Activated effector memory CD4-positive, alpha-beta T cell treated with Interleukin-2 at 50 U/mL for 16 hours (primary cell): ENCODE measurements at places on chromosomes 13 and 19.

DNA sequence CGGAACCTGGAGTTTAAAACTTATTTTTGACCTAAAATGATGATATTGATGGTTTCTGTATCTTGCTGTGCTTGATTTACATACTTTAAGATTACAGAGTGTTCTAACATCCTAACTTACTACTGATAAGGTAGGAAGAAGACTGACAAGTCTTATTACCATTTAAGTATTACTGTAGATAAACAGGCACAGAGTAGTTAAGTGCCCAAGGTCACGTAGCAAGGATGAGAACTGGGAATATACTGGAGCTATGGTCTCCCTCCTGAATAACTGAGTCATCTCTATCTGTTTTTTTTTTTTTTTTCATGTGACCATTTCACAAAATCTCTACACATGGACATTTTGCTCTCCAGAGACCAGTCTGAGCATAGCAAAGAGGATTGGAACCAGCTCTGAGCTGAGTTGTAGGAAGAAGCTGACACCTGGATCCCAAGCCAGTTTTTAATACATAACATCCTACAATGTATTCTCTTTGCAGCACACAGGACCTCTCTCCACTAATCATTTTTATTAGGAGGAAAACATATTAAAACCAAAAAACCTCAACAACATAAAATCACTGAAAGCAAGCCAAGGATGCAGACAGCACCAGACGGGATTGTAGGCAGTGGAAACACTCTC, 173.5 kb downstream of the DNAJC15 start:
- no peak for DNase-seq

DNA sequence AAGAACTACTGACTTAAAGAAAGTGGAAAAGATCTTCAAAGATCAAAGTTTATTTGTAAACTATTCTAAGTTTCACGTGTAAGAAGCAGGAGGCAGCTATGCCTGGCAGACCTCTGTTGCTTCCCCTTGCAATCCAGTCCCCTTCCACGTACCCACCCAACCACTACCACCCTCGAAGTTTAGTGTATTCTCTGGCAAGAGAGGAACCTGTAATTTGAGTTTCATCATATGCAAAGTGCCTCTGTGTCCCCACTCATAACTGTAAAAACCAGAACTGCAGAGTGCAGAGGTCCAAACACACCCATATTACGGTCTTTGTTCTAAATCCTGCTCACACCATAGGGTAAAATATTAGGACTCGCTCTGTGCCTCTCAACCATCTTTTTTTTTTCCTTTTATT, 75.8 kb upstream of the FRY start:
- DNase-seq: no peak

GRCh38 chr13:59568306-59568705, 595.4 kb downstream of the DIAPH3 start:
- DNase-seq: no peak

- peak; percentile 15 for DNase-seq
Measured at GRCh38 chr13:32426191-32426989, 1.5 kb downstream of the N4BP2L1 start.

GRCh38 chr19:9650345-9650744, 24.6 kb downstream of the ZNF562 start:
- DNase-seq: no peak

DNA sequence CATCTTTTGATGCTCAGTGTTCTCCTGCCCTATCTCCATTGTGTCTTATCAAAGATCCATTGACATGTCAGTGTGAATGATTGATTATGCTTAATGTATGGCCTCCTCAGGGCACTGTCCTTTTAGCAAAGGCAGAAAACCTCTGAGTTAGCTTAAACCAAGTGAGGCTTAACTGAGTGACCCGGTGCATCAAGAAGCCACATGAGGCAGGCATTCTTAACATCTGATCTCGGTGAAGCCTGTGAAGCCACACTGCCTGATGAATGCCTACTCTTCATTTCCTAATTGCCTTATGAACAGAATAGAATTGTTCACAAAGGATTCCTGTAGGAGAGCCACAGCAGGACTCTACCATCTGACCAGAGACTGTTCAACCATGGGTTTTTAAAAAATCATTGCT, 168.1 kb upstream of the SOX21 start:
- no peak for DNase-seq

GRCh38 chr13:114319441-114319913, 5.2 kb downstream of the CHAMP1 start:
- DNase-seq: no peak

- no peak for DNase-seq
Measured at GRCh38 chr13:86569119-86569518, 769.9 kb upstream of the SLITRK6 start.

DNA sequence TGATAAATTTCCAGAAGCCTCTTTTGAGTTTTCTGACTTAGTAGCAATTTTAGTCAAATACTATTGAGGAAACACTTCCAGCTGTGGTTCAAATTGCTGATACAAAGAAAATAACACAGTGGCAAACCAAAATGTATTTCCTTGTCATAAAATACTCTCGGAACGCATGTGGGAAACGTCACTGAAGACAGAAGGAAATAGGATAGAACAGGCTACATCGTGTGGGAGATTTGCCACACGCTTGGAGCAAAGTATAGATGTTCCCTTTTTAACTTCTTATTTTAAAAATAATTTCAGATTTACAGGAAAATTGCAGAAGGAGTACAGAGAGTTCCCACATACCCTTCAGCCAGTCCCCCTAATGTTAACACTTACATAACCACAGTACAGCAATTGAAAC, 88.8 kb downstream of the ING1 start:
- no peak for DNase-seq

DNA sequence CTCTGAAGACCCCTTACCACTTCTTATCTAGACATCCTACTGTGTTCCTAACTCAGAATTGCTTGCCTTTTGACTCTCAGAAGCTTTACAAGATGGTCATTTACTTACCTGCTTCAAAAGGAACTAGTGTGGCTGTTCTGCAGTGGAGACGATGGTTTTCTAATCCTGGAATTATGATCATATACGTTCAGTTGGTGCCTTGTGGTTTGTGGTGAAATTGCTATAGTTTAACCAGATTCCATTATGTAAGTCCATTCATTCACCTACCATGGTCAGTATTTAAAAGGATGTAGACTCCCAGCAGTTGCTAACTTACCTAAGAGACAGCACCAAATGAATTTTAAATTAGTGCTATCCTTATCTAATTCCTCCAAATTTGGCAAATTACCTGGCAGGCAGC, 210.9 kb downstream of the SHISA2 start:
- no peak for DNase-seq

DNA sequence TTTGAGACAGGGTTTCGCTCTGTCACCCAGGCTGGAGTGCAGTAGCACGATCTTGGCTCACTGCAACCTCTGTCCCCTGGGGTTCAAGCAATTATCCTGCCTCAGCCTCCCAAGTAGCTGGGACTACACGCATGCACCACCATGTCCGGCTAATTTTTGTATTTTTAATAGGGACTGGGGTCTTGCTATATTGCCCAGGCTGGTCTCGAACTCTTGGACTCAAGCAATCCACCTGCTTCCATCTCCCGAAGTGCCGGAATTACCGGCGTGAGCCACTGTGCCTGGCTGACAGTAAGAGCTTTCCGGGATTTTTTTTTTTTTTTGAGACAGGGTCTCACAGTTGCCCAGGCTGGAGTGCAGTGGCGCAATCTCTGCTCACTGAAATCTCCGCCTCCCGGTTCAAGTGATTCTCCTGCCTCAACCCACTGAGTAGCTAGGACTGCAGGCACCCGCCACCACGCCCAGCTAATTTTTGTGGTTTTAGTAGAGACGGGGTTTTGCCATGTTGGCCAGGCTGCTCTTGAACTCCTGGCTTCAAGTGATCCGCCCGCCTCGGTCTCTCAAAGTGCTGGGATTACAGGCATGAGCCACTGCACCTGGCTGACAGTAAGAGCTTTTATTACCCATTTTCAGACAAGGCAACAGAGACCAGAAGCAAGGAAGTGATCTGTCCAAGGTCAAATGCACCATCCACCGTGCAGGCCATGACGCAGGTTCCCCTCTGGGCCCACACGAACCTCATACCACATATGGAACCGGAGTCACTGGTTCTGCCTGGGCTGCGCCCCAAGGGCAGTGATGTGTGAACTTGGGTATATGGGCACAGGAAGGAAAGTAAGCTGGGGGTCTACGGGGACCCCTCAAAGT, 21.0 kb downstream of the RFX1 start:
- no peak for DNase-seq

DNA sequence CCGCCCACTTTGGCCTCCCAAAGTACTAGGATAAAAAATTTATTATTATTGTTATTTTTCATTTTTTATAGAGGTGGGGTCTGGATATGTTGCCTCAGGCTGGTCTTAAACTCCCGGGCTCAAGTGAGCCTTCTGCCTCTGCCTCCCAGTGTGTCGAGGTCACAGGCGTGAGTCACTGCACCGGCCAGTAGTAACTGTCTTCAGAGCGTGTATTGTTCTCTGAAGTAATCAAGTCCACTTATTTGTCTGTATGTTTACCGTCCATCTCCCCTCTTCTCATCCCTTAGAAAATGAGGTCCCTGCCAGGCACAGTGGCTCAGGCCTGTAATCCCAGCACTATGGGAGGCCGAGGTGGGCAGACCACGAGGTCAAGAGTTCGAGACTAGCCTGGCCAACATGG, 18.2 kb upstream of the SULT2B1 start:
- no peak for DNase-seq

DNA sequence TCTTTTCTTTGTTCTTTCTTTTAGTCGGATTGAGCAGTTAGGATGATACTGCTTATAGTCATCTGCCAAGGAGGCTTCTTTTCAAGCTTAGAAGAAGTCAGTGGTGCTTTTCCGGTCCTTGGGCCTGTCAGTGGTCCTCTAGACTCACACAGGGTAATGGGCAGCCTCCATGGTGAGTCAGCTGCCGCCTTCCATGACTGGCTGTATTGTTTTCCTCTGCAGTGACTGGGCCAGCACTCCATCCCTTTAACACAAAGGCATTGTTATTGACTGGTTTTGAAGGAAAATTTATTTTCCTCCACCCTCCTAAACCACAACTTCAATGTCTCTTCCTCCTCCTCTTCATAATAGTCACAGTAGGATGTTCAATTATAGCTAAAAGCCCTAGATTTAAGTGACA, 47.1 kb upstream of the CNMD start:
- no peak for DNase-seq

DNA sequence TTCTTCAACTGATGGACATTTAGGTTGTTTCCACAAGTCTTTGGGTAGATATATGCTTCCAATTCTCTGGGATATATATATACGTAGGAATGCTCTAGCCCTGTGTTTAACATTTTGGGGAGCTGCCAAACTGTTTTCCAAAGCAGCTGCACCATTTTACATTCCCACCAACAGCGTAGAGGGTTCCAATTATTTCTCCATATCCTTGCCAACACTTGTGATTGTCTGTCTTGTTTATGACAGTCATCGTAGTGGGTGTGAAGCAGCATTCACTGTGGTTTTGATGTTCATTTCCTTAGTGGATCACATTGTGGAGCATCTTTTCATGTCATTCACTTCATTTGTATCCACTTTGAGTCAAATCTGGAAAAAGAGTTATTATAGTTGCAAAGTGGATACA, 4.7 kb upstream of the CBLC start:
- DNase-seq: no peak

DNA sequence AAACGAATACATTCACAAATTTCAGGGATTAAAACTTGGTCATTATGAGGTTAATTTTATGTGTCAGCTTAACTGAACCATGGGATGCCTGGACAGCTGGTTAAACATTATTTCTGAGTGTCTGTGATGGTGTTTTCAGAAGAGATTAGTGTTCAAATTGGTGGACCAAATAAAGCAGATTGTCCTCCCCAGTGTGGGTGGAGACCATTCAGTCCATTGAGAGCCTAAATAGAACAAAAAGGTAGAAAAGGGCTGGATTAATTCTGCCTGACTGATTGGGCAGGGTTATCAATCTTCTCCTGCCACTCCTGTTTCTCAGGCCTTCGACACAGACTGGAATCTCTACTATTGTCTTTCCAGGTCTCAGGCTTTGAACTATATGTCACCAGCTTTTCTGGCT, 203.8 kb upstream of the SLITRK6 start:
- no peak for DNase-seq

DNA sequence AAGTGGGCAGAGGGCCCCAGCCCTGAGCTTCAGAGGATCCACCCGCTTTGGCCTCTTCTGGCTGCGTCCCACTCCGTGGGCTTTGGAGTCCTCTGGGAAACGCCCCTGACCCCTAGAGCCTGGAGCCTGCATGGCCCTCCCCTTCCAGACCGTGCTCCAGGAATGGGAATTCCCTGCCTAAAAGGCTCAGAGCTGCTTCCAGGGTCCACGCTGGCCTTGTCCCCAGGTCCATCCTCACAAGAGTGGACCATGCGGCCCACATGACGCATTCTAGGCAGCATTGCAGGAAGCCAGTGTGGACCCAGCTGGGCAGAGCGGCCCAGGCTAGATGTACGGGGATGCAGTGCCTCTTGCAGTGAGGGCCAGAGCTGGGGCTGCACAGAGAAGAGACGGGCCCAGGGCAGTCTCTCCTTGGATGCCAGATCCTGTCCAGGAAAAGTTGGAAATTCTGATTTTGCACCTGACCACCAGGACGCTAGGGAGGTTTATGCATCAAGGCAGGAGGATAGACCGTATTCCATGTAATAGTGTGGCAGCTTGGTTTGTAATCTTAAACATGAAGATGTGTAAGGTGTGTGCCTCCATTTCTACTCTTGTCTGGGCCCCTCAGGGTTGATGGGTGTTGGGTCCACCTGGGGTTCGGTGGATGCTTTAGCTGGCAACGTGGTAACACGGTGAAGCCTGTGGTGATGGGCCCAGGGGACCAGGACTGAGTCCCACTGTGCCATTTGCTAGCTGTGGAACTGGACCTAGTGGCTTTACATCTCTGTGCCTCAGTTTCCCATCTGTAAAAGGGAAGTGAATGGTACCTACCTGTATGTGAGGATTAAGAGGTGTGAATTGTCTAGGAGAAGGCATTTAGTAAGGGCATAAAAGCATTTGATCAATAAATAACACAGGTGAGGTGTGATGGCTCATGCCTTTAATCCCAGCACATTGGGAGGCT, 14.8 kb upstream of the FXYD3 start:
- no peak for DNase-seq

DNA sequence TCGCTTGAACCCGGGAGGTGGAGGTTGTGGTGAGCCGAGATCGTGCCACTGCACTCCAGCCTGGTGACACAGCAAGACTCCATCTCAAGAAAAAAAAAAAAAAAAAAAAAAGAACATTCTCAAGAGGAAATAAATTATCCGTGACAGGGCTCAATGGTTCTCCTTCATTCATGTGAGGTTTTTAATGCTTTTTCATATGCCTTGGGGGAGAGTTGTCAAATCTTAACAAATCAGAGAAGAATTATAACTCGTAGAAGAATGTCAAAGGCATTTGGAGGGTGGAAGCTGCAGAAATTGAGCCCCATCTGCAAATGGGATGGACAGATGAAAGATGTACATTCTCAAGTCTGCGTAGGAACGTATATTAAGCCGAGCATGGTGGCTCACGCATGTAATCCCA, 34.9 kb upstream of the HOMER3 start:
- no peak for DNase-seq
